ENCODE measurements at places on chromosomes 1 and 21.
A peak's percentile ranks its signal among the peaks of the same experiment; 100 is the strongest.

- no peak for DNase-seq
Measured at GRCh38 chr1:15350551-15351200, 59.0 kb upstream of the EFHD2 start.

- DNase-seq: peak; percentile 32
Measured at GRCh38 chr1:19704247-19705113, 39.8 kb downstream of the HTR6 start.

DNA sequence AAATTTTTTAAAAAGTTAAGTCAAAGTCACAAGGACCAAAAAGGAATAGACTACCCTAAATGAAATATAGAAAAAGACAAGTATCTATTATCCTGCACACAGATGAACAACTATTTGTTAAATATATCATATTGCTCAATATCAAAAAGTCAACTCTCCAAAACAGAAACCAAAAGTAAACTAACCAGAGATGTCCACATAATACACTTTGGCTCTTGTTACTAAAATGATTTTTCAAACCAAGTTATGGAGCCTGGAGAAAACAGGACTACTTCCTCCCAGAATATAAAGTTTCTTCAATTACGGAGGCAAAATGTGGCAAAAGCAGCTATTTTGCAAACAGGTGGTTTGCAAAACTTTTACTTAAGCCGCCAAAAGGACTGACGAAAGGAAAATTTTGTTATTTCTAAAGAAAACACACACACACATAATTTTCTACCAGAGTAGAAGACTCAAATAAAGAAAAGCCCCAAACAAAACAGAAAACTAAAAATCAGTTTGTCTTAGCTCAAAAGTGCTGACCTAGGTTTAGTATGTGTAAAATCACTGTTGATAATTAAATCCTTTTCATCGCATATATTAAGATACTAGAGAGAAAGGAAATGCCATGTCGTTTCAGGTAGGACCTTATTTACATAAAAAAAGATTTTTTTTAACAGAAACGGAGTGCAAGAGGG, 1.1 kb downstream of the DPYD start:
- no peak for DNase-seq

DNA sequence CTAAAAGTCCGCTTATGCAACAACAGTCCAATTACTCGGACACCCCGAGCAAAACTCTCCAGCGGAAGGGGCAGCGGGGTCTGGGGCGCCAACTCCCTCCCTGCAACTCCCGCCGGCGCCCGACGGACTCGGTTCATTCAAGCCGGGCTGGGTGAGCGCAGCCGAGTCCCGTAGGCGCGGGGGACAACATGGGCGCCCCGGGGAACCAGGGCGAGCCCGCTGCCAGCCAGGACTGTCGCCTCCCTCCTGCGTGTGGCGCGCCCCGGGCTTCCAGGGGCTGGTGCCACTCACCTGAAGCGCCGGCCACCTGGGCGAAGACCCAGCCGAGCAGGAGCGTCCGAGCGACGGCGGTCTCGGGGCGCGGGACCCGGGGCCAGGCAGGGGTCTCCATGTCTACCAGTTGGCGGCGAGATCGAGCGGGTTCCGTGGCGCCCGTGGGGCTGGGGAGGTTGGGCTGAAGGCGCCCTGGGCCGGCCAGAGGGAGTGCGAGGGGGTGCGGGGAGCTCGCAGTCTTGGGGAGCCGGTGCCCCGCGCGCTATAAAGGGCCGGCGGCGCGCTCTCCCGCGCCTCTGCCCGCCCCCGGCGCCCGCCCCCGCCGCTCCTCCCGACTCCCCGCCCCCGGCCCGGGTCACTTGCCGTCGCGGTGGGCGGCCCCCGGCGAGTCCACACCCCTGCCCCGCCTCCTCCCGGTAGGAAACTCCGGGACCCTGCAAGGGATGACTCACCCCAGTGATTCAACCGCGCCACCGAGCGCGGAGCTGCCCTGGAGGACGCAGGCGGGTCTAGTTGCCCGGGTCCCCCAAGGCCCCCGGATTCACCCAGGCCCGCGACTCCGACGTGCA, at the start of gene F3:
Gene F3 (minus strand): TSS at position 514 of the 842 bp plus-strand sequence. CDS start 123 bp downstream, at position 391.
- DNase-seq: peak; percentile 35

DNA sequence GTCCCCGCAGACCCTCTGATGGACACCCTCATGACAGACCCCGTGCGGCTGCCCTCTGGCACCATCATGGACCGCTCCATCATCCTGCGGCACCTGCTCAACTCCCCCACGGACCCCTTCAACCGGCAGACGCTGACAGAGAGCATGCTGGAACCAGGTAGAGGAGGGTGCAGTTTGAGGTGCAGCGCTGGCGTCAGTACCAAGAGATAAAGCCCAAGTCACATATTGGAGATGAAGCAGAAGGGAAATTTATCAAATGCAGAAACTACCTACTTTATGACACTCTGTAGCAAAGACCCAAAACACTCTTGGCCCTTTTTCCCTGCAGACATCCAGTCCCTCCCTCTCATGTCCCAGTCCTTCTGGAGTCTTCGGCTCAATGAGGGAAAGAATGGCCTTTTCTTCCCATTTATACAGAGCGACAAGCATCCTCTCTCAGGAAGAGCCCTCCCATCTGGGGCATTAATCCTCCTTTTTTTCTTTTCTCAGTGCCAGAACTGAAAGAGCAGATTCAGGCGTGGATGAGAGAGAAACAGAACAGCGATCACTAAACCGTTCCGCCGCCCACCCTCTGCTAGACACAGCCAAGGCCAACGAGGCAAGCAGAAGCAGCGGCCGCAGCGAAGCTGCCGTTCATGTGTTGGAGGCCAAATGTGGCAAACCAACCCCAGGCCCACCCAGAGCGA, 30.8 kb upstream of the KIF1B start:
- DNase-seq: no peak

DNA sequence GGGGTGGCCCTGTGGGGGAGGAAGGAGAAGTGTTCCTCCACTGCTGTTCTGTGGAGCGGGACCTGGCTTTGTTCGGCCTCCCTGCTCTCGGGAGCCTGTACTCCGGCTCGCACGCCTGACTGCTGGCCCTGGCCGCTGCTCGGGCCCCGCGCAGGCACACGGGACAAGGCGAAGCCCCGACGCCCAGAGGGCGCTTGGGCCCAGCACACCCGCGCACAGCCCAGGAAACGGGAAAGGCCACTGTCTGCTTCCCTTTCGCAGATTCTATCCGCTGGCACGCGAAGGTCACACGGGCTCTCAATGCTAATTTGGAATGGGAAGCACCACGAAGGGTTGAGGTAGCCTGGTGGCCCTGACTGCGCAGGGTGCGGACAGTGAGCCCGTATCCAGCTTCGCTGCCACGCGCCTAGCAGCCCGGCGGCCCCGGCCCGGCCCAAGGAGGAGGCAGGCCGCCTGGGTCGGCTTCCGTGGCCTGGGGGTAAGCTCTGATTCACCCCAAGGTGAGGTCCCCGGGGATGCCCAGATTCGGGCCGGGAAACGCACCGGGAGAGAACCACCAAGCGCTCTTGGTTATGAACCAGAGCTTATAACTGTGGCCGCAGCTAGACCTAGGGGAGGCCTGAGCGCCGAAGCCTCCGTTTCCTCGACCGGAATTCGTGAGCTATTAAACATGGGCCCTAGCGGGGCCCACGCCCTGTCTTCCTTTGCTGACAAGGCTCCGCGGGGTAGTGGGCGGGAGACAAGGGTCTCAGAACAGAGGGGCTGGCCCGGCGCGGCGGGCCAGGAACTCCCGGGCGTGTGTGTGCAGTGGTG, 19.7 kb upstream of the TBX15 start:
- no peak for DNase-seq

DNA sequence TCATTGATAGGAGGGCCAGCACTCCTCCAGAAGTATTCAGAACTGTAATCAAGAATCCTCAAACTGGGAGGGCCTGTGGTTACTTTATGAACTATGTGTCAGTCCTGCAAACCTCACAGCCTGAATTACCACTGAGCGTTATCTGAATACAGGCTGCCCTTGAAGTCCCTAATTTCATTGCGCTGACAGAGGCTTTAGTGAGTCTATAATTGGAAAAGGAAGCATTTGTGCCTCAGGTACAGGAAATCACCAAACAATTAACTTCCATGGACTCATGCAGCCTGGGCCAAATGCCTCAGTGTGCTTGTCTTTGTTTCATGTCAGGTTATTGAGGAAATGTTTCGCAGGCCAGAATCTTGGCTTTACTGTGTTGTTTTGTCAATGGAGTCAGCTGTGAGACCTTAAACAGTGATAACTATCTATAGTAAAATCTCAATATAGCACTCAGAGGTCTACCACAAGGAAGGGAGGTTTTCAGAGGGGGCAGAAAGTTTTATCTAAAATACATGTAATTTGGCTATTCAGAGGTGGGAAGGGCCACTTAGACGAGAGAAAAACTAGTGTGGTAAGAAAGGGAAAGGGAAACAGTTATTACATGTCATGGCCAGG, 32.9 kb upstream of the DOCK7 start:
- no peak for DNase-seq

- DNase-seq: no peak
Measured at GRCh38 chr1:63601912-63602311, 8.7 kb downstream of the PGM1 start.

GRCh38 chr21:17370916-17371315, 141.9 kb upstream of the CXADR start:
- DNase-seq: no peak

DNA sequence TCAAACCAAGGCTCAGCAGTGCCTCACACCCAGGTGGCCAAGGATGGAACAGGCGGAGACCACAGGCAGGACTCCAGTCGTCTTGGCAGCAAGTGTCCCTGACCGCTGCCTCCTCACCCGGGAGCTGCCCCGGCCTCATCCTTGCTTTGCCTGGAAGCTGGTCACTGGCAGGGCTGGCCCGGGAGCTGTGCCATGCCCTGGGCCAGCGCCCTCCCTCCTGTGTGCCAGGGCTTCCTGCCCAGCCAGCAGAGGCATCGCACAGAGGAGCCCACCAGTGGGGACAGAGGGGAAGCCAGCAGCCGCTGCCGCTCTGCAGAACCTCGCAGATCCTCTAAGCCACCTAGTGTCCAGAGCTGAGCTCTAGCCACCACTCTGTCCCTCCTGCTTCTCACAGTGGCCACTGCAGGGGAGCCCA, 7.8 kb downstream of the CASZ1 start:
- DNase-seq: no peak

DNA sequence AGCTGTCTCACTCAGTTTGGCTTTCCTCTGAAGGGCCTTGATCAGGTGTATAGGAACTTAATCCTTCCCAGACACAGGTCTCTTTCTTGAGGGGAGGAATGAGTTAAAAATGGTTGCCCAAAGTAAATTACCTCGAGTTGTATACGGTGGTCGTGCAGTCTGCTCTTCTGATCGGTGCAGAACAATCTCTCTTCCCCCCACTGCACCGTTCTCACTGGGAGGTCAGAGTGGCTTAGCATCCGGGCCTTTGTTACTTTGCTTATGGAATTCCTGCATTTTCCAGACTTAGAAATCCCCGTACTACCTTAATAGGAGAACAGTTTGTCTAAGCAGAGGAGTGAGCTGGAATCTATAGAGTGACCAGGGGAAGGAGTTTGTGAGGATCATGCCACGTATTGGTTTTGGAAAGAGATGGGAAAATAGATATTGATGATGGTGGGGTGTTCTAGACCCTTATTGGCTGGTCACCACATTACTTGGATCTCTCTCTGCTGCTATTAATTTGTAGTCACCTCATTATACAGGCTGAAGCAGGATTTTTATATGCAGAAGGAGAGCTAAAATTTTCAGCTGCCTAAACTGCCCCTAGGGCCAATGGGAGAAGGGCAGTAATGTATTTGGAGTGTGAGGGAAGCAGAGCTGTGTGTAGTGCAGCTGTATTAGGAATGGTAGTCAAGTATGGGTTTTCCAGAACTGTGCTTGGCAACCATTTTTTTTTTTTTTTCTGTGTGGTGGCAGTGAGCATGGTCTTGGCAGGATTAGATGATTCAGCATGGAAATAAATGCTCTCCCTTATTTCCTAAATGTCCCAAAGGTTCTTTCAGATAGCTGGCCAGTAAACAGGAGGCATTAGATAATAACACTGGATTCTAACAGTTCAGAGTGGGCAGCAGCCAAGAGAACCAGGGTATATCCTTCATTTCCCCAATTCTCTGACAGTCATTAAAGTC, 81.5 kb downstream of the NDUFS5 start:
- no peak for DNase-seq

DNA sequence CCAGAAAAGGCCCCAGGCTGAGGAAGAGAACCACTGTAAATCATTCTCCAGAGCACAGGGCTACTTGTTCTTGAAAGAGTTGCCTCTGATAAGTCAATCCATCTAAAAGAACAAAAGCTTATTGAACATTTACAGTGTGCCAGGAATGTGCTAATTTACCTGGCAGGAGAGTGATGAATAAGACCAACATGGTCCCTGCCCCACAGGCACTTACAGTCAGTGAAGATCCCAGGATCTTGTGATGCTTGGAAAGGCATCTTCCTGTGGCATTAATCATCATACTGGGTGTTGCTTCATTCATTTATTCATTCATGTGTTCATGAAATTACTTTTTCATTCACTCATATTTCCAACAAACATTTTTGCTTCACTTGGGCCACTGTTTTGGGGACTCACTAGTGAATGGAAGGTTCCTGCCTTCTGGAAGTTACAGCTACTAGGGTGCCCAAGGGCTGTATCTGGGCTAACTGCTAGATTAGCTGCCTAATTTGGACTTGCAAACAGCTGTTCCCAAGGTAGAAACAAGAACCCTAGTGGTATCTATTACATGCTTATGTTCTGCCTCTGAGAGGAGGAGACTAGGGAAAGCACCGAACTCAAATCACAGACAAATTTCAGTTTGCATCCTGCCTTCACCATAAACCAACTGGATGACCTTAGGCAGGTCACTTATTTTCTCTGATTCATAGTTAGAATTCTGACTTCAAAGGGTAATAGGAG, 133.5 kb downstream of the CLIC6 start:
- no peak for DNase-seq

- DNase-seq: no peak
Measured at GRCh38 chr21:45528028-45528705, 14.1 kb downstream of the SLC19A1 start.

DNA sequence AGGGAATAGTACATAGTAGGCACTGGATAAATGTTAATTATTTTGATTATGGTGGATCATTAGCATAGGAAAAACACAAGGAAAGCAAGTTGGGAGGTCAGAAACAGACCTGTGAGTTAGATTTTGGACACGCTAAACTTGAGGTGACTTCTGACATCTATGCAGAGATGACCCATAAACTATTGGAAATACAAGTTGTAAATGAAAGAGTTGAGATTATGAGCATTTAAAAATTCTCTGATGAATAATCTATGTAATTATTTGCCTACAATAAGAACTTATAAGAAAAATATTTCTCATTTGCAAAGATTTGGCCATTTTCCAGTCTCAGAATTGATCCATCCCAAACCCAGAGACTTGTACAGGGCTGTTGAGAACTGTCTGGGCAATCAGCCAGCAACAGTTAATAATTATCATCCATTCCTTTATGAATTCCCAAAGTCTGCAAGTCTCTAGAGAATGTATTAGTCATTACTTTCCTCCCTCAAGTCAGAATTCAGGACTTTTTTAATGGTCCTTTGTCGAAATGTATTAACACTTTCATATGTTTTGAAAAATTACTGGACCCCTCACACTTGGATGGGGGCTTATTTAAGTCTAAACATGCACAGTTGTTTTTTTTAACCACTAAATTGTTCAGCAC, 19.4 kb upstream of the SLAMF6 start:
- no peak for DNase-seq

- DNase-seq: no peak
Measured at GRCh38 chr1:12541274-12542137, 76.5 kb downstream of the DHRS3 start.

GRCh38 chr1:200366577-200367253, 43.1 kb downstream of the ZNF281 start:
- DNase-seq: no peak

GRCh38 chr1:197663162-197663953, 111.9 kb downstream of the DENND1B start:
- DNase-seq: no peak
